ENCODE measurements at places on chromosomes 5 and 9.
A peak's percentile ranks its signal among the peaks of the same experiment; 100 is the strongest.

DNA sequence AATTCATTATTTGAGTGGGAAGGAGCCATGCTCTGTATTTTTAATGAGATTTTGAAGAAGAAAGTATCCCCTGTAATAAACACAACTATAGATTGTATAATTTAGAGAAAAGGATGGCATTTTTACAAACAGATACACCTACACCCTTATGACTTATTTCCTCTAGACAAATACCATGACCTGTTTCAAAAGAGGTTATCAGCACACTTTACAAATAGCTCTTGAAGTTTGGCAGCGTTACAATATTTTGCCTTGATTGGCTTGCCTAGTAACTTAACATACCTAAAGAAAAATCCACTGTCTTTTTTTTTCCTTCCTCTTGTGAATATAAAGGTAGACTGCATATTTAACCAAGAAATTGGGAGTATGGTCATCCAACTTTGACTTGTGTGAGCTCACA lies 28.5 kb upstream of the CETN3 start:
- DNase-seq, result no peak

GRCh38 chr9:110622368-110622767 lies 42.8 kb upstream of the SVEP1 start:
- no peak for DNase-seq

GRCh38 chr5:176491101-176491502 lies 42.9 kb downstream of the FAF2 start:
- DNase-seq, result no peak

- no peak for DNase-seq
These were observed 13.9 kb downstream of the TLR4 start for GRCh38 chr9:117718085-117718484.

DNA sequence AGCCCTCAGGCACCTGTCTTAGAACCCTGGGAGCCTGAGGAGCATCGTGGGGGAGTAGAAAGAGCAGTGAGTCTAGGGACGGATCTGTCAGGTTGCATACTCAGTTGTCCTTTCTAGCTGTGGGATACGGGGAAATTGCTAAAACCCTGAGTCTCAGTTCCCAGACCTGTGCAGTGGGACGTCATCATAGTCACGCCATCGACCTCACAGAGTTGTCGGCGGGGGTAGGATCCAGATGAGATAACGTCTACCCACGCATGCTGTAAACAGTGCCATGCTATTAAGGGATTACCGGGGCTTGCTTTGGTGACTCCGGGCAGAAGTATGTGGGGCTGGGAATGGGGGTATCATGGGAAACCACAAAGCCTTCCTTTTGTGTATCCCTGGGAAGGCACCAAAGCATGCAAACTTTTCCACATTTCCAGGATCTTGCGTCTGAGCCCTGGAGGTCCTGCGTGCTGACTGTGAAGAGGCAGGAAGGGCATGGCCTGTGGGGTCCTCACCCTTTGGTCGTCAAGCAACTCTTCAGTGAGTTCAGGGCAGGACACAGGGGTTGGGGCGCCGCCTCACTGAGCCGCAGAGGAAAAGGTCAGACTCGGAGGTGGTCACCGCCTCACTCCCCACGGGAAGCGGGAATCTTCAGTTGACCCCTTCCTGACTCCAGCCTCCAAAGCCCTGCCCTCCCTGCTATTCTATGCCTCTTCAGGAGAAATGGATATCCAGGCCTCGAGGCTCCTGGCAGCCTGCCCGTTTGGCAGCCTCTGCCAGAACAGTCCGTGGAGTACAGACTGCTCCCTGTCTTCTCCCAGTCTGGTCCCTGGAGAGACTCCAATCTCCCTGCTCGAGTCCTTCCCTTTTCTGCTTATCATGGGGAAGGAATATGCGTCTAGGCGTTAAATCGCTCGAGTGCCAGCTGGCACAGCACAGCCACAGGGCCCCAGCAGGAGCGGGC lies 186.8 kb upstream of the KLF9 start:
- DNase-seq, result peak; percentile 81

DNA sequence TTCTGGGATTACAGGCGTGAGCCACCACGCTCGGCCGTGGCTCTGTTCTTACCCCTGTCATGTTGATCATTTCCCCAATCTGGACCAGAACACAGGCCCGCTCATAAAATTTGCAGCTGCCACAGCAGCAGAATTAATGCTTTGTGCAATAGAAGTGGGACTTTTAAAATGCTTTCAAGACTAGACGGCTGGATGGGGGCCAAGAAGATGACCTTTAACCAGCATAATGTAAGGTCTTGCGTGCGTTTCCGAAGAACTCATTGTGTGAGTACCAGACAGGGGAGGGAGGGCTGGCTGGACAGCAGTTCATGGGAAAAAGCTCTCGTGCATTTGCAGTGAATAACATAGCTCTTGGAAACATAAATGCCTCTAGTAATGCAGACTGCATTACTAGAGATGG lies 3.5 kb upstream of the WDR38 start:
- DNase-seq, result no peak

GRCh38 chr5:20020247-20020646 lies 32.2 kb upstream of the CDH18 start:
- DNase-seq, result no peak

DNA sequence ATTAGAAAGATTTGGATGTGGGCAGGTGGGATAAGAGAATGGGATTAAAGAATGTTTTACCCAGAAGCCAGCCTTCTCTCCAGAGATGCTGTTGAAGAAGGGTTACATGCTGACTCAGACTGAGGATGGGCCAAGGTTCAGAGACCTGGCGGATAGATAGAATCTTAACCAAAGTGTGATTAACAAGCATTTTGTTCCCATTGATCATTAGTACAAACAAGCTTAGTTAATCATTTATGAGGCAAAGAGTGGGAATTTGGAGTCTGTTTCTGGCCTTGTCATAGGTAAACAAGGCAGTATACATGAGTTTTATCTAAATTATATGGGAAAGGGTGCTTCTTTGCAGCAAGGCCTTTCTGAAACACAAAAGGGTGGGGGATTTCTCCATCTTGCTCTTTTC lies 20.8 kb upstream of the DTWD2 start:
- no peak for DNase-seq

GRCh38 chr5:72508241-72509170 lies 1.3 kb upstream of the ZNF366 start:
- DNase-seq, result no peak

DNA sequence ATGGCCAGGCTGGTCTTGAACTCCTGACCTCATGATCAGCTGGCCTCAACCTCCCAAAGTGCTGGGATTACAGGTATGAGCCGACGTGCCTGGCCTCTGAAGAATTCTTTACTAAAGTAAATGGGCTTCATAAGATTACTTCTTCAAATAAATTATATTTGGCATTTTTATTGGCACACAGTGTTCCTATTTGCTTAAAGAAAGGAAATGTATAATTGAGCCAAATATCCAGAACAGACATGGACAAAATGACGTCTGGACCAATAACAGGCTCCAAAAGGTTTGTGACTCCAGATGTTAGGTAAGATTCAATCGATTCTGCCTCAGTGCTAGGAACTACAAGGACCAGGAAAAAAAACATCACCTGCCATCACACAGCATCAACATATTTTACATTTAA lies 40.7 kb downstream of the ECPAS start:
- DNase-seq, result no peak

GRCh38 chr5:129500101-129500500 lies 40.0 kb downstream of the ADAMTS19 start:
- DNase-seq, result no peak

- no peak for DNase-seq
These were observed 45.0 kb upstream of the PRSS3 start for GRCh38 chr9:33750307-33750838.

GRCh38 chr5:128538000-128538249 lies at the start of gene FBN2:
TSS of gene FBN2 (minus strand) at chr5:128538245. CDS start at chr5:128537603, 642 bp downstream.
- DNase-seq, result no peak

DNA sequence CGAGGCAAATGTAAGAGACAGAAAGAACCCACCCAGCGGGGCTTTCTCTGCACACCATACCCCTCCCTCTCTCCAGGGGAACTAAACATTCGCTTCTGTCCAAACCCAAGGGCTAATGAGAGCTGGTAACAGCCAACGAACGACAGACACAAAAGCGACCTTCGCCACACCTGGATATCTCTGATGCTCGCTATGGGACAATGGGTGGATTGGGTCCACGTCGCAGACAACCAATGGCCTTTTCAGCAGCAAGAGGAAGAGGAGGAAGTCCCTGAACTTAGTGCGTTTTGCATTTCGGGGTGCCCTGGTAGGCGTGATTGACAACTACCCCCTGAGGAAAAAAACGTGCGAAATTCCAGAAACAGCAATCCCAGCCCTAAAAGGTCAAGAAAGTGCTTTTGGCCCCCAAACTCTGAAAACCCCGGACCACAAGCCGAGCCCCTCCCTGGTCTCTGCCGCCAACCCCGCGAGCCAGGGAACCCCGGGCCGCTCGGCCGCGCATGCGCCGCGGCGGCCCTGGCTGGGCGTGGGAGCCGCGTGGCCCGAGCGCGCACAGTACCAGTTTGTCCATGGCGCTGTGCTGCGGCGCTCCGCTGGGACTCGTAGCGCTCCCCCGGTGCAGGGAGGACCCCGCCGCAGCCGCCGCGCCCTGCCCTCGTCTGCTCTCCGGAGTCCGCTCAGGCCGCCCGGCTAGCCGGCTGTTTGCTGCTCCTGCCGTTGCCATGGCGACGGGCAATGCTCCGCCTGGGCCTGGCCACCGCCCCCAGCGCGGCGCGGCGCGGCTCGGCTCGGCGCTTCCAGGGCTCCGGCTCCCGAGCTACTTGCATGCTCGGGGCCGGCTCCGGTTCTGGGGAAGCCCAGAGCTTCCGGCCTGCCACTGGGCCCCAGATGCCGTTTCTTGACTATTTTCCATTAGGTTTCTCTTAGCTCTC lies 66.9 kb upstream of the DNAH5 start:
- peak; percentile 96 for DNase-seq

DNA sequence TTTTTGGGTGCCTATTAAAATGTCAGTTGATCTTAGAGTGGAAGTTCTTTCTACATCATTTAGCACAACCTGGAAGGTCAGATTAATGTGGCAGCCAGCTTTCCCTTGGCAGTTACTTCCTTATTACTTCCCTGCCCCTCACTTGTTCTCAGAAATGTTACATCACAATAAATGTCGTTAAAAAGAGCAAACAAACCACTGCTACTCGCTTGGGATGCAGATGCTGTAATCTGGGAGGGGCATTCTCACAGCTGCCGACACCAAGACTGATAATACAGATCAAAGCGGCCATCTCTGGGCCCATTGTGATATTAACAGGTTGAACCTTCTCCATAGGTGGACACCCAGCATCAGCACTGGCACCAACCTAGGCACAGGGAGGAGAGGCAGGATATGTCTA lies 29.3 kb downstream of the PLAC8L1 start:
- DNase-seq, result no peak

DNA sequence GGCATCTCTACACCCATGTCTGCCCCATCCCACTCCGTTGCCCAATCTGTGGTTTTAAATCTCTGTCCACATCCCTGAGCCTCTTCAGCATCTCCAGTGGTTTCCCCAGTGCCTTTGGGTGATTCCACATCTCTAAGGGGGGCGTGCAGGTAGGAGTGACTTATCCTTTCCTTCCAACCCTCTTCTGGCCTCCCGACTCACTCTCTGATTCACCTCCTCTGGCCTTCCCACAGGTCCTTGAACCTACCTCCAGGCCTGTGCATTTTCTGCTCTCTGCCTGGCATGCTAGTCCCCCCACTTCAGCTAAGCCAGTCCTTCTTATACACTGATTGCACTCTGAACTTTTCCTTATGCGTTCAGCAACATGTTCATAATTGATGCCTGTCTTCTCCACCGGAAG lies 99.0 kb downstream of the RALGPS1 start:
- no peak for DNase-seq

- DNase-seq, result peak; percentile 21
These were observed 78.8 kb downstream of the NIPSNAP3B start for GRCh38 chr9:104842698-104843097.

DNA sequence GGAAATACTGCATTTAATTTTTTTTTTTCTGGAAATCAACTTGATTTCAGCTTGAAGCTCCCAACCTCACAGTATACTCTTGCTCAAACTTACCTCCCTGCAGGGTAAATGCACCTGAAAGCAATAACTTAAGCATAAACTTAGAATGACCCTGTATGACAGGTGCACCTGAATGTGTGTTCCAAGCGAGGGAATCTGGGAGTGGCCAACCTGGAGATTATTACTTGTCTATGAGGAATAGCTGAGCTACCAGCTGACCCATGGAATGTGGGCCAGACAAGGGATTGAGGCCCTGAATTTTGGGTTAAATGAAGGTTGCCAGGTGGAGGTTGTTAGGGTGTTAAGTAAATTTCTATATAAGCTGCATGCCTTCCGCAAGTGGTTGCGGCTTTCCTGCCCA lies 140.6 kb downstream of the OSTF1 start:
- DNase-seq, result no peak

- no peak for DNase-seq
These were observed 820.8 kb downstream of the MAT2B start for GRCh38 chr5:164326219-164326618.

DNA sequence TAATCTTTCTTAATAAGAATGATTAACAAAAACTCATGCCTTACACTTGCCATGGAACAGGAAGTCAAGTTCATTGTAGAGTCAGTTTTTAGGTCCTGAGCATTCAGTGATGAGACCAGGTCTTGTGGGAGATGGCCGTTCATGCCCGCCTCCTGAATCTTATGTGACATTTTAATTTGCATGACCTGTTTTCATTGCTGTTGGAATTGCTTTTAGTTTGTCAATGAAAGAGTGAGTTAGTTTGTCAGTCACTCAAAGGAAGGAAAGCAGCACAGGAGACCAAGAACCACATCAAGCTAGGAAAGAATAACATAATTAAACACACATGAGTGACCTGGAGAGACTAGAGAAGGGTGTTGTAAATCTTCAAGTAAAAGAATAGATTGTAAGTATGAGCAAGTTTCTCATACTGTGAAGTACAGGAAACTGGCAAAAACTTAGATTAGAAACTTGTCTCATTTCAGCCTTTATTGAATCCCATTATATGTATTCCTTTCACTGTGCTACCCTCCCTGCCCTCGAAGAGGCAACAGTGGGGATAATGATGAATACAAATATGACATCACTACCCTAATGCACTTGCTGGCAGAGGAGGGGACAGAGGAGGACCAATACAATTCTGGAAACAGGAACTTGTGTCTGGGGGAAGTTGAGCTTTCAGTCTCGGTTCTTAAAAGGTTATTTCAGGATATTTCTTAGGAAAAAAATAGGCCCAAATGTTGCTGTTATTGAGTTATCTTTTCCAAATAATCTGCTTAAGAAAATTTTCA lies 64.3 kb upstream of the C6 start:
- DNase-seq, result no peak

- DNase-seq, result no peak
These were observed 216.2 kb downstream of the TRIO start for GRCh38 chr5:14359069-14360043.

- DNase-seq, result no peak
These were observed 1.5 kb downstream of the RNF208 start for GRCh38 chr9:137220317-137221094.

- DNase-seq, result no peak
These were observed 72.0 kb downstream of the KIF24 start for GRCh38 chr9:34256987-34257585.

GRCh38 chr9:95791286-95791685 lies 84.2 kb upstream of the ERCC6L2 start:
- DNase-seq, result no peak

DNA sequence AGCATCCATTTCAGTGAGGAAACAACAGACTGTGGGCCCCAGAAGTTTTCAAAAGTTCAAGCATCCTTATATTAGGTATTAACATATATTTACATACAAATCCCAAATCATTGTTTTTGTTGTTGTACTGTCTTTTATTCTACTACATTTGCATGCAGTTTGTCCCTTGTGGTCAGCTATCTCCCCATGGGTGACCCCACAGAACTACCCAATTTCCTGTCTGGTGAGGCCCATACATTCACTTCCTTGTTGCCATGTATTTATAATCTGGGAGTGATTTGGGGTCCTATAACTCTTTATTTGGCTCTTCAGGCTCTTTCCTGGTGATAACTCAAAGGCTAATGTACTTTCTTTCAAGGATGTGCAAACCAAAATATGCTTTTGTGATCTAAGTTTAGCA lies 3.3 kb upstream of the CD180 start:
- no peak for DNase-seq

Measured in urothelium cell line (cell line).